NCI-H1105 treated with DMSO at 0.1 percent for 48 hours (cell line): ENCODE measurements at places on chromosomes 4 and X.

GRCh38 chr4:140344621-140345020 lies 28.8 kb upstream of the SCOC start:
- no peak for DNase-seq

DNA sequence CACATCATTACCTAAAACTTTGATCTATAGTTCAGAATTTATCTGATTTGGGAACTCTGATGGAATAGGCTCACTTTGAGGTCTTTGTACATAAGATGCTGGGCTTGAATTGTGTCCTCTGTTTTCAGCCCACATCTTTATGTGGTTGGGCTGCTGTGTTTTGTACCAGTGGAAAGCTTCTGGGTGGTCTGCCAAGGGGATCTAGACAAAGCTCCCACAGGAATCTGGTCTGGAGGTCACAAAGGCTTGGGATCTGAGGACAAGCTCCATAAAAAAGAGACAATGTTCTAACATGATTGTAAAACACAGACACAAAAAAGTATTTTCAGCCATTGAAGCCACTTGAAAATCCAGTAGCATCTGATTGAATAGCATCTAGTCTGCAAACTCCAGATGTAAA lies 393.5 kb upstream of the PITX2 start:
- no peak for DNase-seq

DNA sequence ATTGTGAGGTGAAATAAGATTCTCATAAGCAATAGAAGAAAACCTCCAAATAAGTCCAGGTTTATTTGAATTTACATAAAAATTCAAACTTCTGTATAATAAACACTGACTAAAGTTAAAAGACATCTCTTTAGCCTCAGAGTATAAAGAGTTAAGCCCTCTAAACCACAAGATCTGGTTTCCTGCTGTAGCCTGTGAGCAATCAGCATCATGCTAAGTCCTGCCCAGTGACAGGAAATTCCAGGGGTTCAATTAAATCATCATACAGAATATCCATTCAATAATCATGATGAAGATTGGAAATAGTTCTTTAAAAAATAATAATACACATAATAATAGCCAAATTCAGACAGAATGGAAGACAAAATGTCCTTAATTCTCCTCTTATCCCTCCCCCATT lies 139.2 kb upstream of the DGKK start:
- DNase-seq: no peak

DNA sequence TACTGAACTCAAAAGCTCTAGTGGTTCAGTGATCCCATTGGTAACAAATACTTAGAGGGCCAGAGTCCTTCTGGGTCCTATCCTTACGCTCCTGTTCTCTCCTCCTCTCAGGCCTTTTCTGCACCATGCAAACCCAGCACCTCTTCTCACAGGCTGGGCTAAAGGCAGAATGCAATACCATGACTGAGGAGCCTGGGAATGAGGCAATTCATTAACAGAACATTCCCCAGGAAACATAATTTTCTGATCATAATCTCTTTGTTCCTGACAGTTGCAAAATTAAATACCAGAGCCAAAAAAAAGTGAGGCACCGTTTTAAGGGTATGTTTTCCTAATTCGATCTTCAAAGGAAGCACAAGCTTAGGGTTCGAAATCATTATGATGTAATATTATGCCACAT lies 9.0 kb downstream of the SORBS2 start:
- DNase-seq: no peak

DNA sequence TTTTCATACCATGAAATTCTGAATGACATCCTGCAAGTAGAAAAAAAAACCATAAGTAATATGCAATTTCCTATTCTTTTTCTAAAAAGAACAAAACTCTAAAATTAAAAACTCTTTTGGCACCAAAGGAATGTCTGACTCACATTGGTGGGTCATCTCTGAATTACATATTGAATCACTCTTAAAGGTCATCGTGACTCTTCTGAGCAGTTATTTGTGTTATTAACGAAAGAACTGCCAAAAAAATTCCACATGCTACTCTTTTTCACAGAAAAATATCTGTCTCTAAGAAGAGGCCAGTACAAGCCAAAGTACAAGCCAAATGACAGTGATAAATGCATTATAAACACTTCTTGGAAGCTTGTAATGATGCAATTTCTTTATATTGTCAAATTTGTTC lies 282.2 kb downstream of the GUCY2F start:
- no peak for DNase-seq

- no peak for DNase-seq
Observed at GRCh38 chr4:153205757-153206156, 1.5 kb downstream of the TRIM2 start.

DNA sequence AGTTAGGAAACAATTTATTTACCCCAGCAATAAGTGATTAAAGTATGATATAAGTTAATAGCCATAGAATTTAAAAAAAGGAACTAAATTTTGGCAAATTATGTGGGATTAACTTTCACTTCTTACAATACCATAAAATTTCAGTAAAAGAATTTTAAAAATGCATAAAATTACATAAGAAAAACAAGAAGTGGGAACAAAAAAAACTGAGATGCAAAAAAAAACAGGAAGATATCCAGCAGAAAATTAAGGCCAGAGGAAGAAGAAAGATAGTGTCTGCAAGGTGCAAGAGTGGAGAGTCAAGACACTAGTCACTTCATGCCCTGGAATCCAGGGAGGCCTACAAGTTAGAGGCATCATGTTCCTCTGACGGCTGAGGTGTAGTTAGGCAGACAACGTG lies 184.2 kb downstream of the GASK1B start:
- DNase-seq: no peak

GRCh38 chr4:99043346-99043745 lies 45.2 kb downstream of the ADH5 start:
- no peak for DNase-seq

- no peak for DNase-seq
Observed at GRCh38 chr4:26127851-26128337, 192.9 kb upstream of the RBPJ start.

DNA sequence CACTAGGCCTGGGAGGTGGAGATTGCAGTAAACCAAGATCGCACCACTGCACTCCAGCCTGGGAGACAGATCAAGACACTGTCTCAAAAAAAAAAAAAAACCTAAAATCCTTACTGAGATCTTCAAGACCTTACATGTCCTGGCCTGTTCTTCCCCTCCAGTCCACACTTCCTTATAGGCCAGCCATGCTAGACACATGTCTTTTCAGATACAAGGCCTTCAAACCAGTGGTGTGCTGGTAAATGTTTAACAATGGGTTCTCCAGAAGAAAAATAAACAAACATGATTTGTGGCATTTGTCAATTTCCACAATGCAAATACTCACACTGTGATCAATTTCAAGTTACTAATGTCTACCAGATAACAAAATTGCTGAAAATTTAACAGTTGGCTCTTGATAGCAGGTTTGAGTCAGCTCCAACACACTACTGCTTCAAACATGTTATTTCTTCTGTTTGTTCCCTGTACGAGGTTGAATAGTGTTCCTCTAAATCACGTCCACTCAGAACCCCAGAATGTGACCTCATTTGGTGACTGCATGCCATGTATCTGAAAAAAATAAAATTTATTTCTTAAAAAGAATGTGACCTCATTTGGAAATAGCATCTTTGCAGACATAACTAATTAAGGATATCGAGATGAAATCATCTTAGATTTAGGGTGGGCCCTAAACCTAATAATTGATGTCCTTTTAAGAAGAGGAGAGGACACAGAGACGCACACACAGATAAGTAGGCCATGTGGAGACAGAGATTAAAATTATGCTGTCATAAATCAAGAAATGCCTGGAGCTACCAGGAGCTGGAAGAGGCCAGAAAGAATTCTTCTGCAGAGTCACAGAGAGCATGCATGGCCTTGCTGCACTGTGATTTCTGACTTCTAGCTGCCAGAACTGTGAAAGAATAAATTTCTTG lies 144.4 kb downstream of the ZNF674 start:
- no peak for DNase-seq

- no peak for DNase-seq
Observed at GRCh38 chrX:150625875-150626274, 57.5 kb downstream of the MTM1 start.

DNA sequence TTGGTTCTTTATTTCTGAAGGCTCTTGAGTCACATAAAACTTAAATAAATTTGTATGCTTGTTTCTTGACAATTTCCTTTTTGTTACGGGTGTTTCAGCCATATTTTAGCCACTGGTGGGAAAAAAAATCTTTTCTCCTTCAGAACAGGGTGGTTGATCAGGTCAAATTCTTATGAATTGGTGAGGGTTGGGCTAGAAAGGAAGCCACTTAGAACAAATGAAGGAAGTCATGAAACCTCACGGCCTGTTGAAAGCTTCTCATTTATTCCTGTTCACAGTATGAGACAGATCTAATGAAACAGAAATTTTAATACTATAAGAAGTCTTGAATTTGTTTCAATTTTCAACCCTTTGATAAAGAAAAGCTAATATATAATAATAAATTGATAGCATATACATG lies 12.1 kb upstream of the PDLIM5 start:
- no peak for DNase-seq

GRCh38 chr4:157996061-157997028 lies 176.5 kb downstream of the GASK1B start:
- no peak for DNase-seq

DNA sequence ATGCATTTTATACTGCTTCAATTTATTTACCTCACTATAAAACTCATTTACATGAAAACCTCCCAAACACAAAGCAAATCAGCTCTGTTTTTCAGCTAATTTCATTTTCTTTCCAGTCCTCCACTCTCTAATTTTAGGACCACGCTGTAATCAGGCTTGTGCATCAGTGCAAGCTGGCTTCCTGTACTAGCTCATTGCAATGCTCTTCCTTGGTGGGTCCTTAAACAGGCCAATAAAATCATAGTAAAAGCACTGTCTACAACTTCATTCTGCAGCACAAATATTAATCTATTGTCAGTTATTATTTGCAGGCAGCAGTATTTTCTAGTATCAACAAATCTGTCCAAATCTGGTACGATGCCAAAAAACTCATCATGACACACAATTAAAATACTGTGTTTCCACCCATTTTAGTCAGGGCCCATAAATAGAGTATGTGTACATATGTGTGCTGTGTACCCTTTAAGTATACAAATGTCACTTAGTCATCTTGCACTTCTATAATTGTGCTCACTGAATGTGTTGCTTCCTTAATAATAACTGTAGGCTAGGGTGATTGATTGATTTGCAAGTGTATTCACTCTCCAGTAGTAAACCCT lies 178.2 kb upstream of the HCCS start:
- DNase-seq: no peak

DNA sequence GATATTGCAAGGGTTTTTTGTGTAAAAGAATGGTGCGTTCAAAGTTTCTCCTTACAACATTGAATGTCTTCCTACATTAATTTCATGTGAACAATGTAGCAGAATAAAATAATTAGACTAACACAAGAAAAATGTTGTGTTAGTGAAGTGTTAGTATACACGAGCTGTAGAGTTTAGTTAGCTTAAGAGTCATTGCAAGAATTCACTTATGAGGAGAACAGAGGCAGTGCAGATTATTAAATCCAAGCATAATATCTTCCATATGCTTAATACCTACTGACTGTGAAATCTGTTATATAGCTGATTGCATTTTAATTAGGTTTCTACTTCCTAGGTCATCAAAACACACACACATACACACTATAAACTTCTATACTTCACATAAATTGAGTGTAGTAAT lies 959.0 kb downstream of the FAT4 start:
- DNase-seq: no peak

GRCh38 chr4:31051151-31051550 lies 331.0 kb downstream of the PCDH7 start:
- no peak for DNase-seq

DNA sequence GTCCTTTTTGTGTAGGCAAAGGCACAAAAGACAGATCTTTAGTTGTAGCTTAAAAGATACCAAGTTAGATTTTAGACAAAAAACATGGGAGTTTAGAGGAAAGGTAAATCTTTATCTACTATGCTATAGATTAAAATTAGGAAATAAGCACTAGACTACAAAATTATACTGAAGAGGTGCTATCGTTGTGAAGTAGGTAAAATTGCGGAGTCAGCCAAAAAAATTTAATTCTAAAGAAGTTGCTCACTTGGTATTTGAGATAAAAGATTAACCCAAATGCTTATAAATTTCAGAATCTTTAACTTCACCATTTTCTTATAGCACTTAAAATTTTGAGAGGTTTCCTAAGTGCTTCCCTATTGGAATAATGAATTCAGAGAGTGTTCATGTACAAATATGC lies 604.1 kb downstream of the GRXCR1 start:
- no peak for DNase-seq

- DNase-seq: no peak
Observed at GRCh38 chrX:41981481-41982013, 58.2 kb upstream of the CASK start.

DNA sequence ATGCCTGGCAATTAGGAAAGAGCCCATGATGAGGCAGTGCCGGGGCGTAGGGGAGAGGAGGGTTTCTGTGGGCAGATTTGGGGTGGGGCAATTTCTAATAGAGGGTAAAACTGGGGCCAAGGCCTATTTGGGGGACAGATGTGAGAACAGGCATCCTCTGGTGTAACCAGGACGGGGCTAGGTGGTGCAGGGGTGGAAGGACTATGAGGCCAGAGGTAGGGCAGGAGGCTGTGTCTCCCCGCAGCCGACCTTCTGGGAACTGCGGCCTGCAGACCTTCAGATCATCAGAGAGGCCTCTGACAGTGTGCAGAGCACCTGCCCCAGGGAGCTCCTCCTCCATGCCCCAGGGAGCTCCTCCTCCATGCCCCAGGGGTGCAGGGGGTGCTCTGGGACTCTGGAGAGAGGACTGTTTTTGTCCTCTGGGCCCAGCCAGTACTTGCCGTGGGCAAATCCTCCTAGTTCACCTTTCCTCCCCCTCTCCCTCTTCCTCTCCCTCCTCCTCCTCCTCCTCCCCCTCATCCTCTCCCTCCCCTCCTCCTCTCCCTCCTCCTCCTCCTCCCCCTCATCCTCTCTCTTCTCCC lies 101.9 kb downstream of the SORCS2 start:
- DNase-seq: no peak

GRCh38 chrX:104318330-104319009 lies 63.7 kb upstream of the ESX1 start:
- DNase-seq: no peak

DNA sequence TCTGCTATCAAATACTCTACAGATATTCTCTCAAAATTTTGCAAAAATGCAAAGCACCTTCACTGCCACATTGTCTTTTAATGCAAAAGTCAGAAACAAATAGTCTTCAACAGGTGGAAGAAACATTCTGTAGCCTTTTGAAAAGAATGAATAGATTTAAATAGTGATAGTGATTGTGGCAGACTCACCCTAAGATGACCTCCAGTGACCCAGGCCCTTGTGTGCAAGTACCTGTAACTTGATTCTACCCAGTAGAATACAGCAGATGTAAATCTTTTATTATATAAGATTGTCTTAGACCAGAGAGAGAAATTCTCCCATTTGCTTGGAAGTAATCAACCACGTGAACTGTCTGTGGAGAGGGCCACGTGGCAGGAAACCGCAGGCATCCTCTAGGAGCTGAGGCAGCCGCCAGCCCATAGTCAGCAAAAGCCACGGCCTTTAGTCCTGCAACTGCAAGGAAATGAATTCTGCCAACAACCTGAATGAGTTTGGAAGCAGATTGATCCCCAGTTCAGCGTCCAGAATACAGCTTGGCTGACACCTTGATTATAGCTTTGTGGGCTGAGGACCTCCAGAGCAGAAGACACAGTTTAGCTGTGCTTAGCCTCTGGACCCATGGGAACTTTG lies 272.5 kb downstream of the ARHGAP10 start:
- no peak for DNase-seq
